ENCODE measurements at places on chromosomes 6 and 20.

DNA sequence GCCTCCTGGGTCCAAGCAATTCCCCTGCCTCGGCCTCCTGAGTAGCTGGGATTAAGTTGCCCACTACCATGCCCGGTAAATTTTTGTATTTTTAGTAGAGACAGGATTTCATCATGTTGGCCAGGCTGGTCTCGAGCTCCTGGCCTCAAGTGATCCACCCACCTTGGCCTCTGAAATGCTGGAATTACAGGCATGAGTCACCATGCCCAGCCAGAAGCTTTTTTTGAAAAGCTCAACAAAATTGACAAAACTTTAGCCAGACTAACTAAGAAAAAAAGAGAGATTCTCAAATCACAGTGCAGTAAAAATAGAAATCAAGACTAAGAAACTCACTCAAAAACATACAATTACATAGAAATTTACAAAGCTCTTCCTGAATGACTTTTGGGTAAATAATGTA is 420.6 kb downstream of the COL12A1 start:
- no peak for DNase-seq

DNA sequence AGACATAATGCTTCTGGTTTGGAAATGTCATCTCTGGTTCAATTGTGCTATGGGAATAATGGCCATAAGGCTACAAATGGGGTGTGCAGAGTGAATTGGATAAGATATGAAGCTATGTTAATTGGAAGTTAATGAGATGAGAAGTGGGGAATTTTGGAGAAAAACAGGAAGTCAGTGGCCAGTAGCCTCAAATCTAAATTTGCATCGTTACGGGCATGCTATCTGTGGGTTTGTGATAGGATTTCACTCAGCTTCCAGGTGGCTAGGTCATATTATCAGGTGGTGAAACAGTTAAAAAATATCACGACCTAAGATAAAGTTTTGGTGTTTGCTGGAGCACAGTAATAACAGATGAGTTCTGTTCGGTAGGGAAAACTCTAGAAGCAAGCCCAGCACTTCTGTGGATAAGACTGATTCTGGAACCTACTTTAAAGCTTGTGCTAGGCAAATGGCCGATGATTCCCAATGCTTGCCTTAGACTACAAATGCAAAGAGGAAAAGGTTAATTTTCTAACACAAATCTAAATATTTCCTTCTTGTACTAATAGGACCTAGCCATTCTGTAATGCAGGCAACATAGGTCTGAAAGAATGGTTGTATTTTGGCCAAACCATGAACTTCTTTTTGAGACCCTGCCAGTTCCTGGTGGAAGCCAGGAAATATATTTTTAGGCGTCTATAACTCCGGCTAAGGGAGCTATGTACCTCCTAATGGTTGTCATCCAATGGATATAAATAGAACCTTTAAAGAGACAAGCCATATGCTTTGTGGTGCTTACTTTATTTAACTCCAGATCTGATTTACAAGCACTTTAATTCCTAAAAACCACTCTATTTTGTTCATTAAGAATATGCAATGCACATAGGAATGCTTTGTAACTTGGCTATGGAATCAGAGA is 111.0 kb downstream of the PLCB1 start:
- no peak for DNase-seq

- no peak for DNase-seq
Observed at GRCh38 chr6:90870561-90870960, 283.7 kb upstream of the MAP3K7 start.

DNA sequence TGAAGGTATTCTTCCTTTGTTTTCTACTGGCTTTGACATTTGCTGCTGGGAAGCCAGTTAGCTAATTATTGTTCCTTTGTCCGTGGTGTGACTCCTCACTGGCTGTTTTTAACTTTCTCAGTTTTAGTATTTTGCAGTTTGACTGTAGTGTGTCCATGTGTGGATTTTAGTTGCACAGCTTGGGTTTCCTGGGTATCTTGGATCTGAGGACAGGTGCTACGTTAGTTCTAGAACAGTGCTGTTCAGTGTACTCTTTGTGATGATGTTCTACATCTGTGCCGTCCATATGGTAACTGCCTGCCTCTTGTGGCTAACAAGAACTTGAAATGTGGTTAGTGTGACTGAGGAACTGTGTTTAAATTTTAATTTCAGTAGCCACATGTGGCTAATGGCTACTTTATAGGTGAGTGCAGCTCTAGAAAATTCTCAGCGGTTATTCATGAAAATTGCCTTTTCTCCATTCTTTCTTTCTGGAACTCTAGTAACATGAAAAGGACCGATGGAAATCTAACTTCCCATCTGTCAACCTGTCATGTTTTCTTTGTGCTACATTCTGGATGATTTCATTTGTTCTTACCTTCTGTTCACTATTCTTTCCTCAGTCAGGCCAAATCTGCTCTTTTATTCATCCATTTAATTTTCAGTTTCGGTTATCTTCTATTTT is 7.4 kb downstream of the SNX9 start:
- DNase-seq, result no peak

- DNase-seq, result no peak
Observed at GRCh38 chr6:136873748-136874147, 48.4 kb upstream of the SLC35D3 start.

Measured in SW 1271 (cell line).